Uterus (tissue), 4 donors: ENCODE measurements at places on chromosomes 1 and 21. TPM values are rescaled to one million over a fixed set of nuclear protein-coding genes. Genes with fewer than 3 reads are reported as not detected.

GRCh38 chr1:42145389-42145716, 7.9 kb upstream of the GUCA2B start:
- DNase-seq: no peak

ANGPTL3 gene
- not detected for total RNA-seq

DNA sequence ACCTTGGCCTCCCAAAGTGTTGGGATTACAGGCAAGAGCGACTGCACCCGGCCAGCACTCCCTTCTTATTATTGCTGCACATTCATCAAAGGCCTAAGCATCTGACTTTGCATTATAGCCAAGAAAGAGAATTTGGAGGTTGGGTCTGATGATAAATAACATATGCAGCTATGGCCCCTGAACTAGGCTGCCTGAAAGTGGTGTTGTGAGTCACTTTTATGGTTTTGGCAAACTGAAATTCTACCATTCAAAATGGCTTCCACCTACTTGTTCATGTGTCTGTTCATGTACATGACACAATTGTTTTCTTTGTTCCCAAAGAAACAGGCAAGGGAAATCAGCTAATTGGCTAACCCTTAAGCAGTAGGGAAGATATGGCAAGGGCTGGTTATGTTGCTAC, 25.0 kb upstream of the UAP1 start:
- DNase-seq: no peak

- no peak for DNase-seq
These were observed 31.1 kb downstream of the PBX1 start for GRCh38 chr1:164589961-164590507.

RNF220 gene
- 37.9 TPM for total RNA-seq

CHRM3 gene
- 19.7 TPM for total RNA-seq

TMEM81 gene
- total RNA-seq: not detected

DNA sequence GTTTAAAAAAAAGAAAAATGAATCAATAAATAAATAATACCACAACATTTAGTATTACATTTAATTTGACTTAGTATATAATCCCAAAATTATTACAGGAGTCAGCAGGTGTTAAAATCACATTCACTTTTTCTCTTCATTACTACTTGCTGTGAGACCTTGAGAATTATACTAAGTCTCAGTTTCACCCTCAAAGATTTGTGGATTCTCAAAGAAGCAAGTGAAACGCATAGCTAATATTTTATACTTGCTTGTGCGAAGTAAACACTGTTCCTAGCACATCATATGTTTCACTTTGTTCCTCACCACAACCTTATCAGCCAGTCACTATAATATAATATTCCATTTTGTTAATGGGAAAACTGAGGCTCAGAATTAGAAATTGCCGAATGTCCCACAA, 4.0 kb downstream of the CLCA1 start:
- no peak for DNase-seq

GRCh38 chr1:107843989-107844388, 121.0 kb downstream of the VAV3 start:
- no peak for DNase-seq
